ENCODE measurements at places on chromosomes 1 and 21.
A peak's percentile ranks its signal among the peaks of the same experiment; 100 is the strongest.

DNA sequence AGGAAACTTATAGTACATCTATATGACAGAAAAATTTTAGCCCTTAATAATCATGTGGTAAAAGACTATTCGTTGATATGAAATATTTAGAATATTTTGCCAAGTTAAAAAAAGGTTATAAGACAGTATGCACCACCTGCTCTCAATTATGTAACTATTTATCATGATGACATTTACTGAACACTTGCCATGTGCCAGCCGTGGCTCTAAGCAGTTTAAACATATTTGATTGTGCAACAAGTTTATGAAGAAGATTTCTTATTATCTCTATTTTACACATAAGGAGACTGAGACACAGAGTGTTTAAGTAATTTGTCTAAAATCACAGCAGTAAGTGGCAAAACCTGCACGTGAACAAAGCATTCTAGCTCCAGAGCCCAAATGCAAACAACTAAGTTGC, 199.3 kb upstream of the JUN start:
- DNase-seq: no peak

- DNase-seq: peak; percentile 55
These were observed 15.1 kb upstream of the PODN start for GRCh38 chr1:53046930-53047329.

GRCh38 chr21:14251336-14251735, 35.4 kb downstream of the RBM11 start:
- DNase-seq: no peak

DNA sequence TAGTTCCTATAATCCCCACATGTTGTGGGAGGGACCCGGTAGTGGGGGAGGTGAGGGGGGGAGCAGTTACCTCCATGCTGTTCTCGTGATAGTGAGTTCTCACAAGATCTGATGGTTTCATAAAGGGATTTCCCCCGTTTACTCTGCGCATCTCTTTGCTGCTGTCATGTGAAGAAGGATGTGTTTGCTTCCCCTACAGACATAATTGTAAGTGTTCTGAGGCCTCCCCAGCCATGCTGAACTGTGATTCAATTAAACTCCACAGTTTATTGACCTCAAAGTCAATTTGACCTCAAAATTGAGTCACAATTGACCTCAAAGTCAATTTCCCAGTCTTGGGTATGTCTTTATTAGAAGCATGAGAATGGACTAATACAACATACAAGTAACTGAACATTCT, 19.7 kb downstream of the DPH5 start:
- no peak for DNase-seq

GRCh38 chr1:11417162-11417561, 61.8 kb upstream of the DISP3 start:
- no peak for DNase-seq

DNA sequence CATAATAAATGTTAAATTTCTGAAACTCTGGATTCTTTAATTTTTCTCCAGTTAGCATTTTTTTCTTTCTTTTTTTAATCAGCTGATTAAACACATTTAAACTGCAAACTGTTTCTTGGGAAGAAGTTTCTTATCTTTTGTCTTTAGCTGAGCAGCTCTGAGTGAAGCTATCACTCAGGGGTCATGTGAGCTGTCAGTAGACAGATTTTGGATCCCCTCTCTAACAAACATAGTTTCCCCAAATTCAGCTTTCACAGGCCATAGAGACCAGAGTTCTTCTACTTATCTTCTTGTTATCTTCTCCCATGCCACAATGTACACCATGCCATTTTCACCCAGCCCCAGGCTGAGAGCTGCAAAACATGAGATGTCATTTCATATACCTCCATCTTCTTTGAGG, 148.9 kb downstream of the CDC42BPA start:
- DNase-seq: no peak

- no peak for DNase-seq
These were observed 13.6 kb downstream of the GABRD start for GRCh38 chr1:2032737-2033136.

DNA sequence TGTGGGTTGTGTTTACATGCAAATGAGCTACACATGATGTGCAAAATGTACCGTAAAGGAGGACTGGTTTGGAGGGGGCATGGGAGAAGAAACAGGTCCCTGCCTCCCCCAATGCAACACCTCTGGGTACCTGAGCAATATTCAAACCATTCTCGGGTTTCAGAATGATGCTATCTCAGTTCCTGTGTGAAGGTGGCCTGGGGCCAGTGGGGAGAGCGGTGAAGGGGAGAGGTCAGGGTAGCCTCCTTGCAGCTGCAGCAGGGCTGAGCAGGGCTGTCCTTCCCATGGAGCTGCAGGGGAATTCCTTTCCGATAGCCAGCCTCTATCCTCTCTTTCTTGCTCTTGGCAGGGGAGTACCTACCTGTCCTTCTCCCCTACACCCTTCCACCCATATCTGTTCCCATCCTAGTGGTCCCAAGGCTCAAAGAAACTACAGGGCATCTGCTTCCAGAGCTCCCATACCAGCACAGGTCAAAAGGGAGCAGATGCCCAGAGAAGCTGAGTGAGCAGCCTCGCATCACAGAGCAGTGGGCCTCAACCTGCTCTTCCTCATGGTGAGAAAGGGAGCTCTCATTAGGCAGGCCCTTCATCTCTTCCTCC, 11.9 kb downstream of the MEF2D start:
- no peak for DNase-seq

DNA sequence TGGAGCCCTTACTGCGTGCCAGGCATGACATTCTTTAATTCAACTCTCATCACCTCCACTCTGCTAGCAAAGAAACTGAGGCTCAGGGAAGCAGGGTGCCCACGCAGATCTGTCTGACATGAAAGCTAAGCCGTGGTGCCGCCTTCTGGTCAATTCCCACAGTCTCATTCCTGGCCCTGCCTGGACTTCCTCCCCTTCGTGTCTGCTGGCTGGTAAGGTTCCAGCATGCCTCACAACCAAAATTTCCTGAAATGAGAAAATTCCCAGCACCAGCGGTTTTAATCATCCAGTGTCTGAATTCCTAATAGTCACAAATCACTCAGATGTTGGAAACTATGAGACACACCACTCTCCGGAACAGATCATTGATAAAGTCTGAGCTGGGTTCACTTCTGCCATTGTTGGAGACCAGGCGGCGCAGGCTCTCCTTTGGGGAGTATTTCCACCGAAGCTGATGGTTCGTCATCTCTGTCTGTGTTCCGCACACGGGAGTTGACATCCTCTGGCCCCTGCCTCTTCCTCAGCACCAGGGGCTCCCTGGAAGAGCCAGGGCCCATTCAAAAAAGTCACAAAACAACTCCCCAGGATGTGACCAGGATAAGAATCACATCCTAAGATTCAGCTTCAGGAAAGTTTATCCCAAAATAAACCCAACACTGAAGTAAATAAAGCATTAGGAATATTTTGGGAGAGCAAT, 167.7 kb downstream of the PLPP3 start:
- peak; percentile 44 for DNase-seq

- no peak for DNase-seq
These were observed 219.0 kb upstream of the HOOK1 start for GRCh38 chr1:59595774-59596173.

DNA sequence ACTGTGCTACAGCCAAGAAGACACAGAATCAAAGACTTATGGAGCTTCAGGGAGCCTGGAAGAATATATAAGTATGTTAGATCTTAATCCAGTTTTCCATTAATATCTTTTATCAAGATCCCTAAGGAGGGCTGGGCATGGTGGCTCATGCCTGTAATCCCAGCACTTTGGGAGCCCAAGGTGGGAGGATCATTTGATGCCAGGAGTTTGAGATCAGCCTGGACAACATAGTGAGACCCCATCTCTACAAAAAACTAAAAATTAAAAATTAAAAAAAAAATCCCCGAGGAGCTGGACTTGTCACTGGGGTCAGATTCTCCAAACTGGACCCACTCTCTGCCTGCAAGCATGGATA, 113.9 kb upstream of the CDC42BPA start:
- no peak for DNase-seq

- no peak for DNase-seq
These were observed 266.6 kb downstream of the GRIK1 start for GRCh38 chr21:29673096-29673610.

DNA sequence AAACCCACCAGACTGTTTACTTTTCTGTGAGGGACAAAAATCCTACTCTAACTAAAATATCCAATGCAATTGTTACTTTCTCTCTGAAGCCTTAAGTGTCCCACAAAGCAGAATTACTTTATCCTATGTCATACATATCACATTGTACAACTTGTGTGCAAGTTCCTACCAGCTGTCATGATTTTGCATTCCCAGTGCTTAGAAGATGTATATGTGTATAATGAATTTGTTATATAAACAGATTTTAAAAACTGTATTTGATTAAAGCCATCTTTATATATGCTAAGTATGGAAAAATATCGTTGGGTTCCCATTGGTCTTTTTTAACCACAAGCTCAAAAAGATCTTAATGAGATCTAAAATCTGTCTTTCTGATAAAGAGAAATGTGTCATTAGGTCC, 57.0 kb downstream of the DPH5 start:
- no peak for DNase-seq

- no peak for DNase-seq
These were observed 109.6 kb downstream of the AKT3 start for GRCh38 chr1:243740255-243740999.

DNA sequence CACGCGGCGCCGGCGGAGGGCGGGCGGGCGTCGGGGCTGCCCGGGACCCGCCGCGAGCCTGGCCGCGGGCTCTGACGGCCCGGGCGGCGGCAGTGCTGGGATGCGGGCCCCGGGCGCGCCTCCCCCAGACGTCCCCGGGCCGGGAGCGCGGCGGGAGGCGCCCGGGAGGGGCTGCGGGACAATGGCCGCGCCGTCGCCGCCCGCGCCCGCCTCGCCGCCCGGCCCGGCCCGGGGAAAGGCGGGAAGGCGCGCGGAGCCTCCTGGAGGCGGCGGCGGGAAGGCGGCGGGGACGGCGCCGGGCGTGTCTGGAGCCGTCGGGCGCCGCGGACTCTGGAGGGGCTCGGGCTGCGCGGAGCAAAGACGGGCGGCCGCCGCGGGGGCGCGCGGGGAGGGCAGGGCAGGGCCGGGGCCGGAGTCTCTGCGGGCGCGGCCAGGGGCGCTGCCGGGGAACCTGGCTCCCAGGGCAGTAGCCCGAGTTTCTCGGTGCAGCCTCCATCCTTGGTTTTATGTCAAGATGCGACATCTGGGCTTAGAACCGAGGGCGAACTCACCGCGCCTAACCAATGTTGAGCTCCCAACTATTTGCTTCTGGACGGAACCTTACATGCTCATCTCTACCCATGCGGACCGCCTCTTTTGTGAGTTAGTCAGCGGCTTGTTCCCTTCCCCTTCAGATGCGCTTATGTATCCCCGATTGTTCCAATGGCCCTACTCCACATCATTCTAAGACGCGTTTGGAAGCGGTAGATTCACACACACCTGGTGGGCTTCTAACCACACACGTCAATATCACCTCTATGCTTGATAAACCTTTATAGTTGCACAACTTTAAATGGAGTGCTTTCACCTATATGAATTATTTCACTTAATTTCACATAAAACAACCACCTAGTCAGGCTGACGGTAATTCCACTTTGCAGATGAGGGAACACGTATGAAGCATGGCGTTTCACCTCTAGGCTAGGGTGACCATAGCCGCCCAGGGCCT, 651 bp downstream of the ZBTB8A start:
- DNase-seq: peak; percentile 64

- no peak for DNase-seq
These were observed 110.1 kb downstream of the NTPCR start for GRCh38 chr1:233060461-233060994.

DNA sequence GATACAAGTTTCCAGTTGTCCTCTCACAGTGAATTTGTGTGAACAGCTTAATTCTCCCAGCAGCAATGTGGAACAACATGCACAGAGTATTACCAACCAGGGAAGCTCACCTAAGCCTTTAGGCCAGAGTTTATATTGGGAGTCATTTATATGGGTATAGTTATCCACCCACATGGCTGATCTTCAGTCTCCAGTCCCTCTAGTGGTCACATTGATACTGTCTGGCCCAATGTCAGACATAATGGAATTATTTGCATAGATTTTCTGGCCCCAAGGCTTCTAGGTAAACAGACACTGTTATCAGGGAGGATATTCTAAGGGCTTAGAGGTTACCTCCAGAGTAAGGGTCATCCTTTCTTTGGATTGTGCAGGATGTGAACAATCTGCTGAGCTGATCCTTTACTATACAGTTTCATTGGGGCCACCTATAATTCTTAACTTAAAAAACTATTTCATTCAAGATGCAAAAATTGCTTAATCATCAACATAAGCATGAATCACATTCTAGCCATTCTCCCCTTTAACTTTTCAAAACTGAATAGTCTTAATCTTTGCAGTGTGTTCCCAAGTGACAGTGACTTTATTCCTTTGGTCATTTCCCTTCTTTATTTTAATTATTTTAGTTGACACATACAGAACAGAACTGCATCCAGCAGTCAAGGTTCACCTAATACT, 210.9 kb downstream of the LTN1 start:
- DNase-seq: no peak

DNA sequence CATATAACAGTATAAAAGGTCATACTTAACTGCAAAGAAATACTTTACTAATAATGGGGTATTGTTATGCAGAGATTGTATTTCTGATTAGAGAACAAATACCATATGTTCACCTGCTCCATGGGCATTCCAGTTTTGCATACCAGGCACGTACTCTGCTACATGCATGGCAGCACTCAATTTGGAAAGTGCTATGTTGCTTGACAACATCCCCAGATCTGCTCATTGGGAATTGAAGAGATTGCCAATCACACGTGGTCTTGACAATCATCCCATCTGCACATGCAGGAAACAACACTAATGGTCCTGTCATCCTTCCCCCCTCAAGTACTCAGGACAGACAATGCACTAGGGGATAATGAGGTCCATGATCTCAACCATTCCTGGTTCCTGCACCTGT, 63.4 kb upstream of the PDE4B start:
- DNase-seq: no peak

- no peak for DNase-seq
These were observed 41.3 kb downstream of the PIK3C2B start for GRCh38 chr1:204453141-204453772.

- no peak for DNase-seq
These were observed 4.5 kb downstream of the SYDE2 start for GRCh38 chr1:85196358-85196757.

DNA sequence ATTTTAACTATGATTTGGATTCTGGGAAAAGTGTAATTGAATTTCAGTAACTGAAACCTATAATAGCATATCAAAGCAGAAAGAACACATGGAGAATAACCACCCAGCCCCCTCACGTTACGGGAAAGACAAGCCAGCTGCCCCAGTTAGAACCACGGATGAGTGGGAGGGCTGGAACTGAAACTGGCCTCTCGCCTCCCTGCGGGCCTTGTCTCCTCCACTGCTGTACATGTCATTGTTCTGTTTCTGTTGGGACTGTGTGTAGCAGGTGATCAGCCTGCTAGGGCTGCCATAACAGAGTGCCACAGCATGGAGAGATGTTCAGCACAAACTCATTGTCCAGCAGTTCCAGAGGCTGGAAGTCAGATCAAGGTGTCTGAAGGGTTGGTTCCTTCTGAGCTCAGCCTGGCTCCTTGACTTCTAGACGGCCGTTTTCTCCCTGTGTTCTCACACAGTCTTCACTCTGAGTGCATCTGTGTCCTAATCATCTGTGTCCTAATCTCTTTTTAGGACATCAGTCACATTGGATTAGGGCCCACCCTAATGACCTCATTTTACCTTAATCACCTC, 52.4 kb downstream of the MAP3K21 start:
- no peak for DNase-seq
